ENCODE measurements at places on chromosomes 2 and 18.

DNA sequence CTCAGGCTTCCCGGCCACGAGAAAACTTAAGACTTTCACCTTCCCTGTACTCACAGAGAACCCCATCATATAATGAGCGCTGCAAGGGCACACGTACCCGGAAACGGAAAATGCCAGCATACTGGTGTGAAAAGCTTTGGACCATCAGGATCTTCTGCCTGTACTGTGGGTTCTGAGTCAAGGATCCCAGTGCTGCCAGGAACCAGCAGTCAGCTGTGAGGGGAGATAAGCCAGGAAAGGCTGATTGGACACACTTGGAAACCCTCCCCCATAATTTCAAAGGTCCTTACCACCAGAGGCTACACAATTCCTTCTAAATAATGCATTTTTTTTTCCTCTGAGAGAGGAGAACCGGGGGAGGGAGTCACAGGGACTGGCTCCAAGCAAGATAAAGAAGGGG, 31.4 kb downstream of the CAPN13 start:
- no peak for DNase-seq

- no peak for DNase-seq
These were observed 61.4 kb downstream of the TWIST2 start for GRCh38 chr2:238908960-238909951.

GRCh38 chr2:62469548-62469947, 36.4 kb downstream of the TMEM17 start:
- DNase-seq, result no peak

GRCh38 chr2:161662373-161662772, 38.2 kb downstream of the SLC4A10 start:
- DNase-seq, result no peak

- no peak for DNase-seq
These were observed 214.1 kb upstream of the NABP1 start for GRCh38 chr2:191463790-191464189.

GRCh38 chr18:75122334-75122958, 86.5 kb downstream of the PTGR3 start:
- DNase-seq, result no peak

DNA sequence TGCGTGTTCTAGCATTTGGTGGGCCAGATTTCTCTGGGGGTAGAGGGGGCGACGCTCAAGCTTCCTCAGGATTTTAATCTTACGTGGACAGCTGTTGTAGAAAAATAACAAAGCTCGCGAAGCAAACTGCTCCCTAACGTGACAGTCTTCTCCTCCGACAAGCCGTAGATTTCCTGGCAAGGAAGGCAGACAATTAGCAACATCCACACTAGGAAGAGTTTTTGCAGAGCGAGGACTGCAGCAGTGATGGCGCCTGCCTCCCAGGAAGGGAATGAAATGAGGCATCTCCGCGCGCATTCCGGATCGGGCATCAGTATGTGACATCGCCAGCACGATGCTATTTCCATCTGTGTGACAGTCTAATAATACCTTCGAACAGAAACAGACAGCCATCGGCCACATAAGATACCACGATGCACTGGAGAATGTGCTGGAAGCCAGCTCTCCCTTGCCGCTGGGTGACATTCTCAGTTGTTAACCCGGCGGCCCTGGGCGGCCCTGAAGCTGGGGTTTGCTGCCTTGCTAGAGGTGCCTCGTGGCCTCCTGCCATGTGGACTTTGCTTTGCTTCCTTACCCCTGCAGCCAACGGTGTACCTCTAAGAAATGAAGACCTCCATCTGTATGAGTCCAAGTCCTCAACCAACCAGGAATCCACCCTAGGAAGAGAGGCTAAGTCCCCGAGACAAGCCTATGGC, 101.8 kb upstream of the AGAP1 start:
- no peak for DNase-seq

- DNase-seq, result no peak
These were observed 248.6 kb downstream of the SP3 start for GRCh38 chr2:173716458-173717052.

GRCh38 chr18:44987371-44987770, 306.7 kb downstream of the SETBP1 start:
- no peak for DNase-seq

DNA sequence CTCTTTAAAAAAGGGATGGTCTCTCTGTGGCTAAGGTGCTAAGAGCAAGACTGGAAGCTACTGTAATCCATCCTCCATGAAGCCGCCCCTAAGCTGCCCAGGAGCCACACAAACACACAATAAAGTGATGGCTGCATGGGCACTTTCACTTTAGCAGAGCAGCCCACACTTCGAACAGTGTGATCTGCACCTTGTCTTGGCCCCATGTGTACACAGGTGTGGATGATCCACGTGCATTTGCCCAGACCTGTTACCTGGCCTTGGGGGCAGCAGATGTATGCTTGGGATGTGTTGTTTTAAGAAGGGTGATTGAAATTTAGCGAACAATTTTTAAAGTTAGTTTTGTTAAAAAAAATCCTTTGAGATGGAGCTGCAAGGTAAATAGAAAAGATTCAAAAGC, 39.9 kb downstream of the TMEM178A start:
- DNase-seq, result no peak

- no peak for DNase-seq
These were observed 11.9 kb downstream of the SLC14A2 start for GRCh38 chr18:45627204-45627526.

GRCh38 chr2:127386764-127387654, 766 bp downstream of the MAP3K2 start:
- peak; percentile 88 for DNase-seq

DNA sequence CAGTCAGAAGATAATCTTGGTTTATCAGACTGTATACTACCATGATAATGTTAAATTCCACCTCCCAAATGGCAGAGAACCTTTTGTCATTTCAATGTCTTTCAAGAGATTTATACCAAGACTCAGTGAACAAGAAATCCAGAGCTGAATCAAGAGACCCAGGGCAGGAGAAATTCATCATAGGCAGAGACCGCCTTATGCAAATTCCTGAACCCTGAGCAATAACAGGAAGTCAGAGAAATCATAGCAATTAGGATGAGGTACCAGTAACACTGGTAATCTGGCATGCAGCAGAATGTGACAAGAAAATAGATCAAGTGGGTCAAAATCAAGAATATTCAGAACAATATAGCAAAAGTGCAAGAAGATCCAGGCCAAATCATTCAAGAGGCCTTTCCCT, 412.4 kb upstream of the LRATD1 start:
- DNase-seq, result no peak

GRCh38 chr18:7987284-7987976, 420.3 kb downstream of the PTPRM start:
- no peak for DNase-seq

Data from WERI-Rb-1 (cell line).